H1 (cell line): ENCODE measurements at places on chromosomes 11 and 22. TPM values are rescaled to one million over a fixed set of nuclear protein-coding genes. Genes with fewer than 3 reads are reported as not detected.

- DNase-seq: no peak
Measured at GRCh38 chr11:94560834-94561233, 6.3 kb upstream of the PIWIL4 start.

DNA sequence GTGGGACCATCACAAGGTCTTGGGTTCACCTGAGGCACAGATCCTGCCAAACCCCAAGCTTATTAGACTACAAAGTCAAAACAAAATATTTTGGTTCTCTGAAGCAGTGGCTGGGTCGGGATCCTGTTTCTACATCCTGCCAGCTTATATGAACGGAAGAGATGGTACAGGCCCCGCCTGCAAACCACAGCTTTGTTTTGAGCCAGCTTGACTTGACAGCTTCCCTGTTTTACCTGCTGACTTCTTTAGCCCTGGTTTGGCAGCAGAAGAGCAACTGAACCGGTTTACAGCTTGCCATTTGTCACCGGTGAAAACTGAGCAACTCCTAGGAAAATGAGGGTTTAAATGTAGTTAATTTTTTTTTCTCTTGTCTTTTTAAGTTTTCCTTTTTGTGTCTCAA lies 11.4 kb downstream of the PACS1 start:
- DNase-seq: no peak

- DNase-seq: no peak
Measured at GRCh38 chr22:47343611-47344010, 581.2 kb downstream of the TBC1D22A start.

Gene LDHAL6A
- polyA plus RNA-seq: not detected in 2 replicates

- DNase-seq: no peak
Measured at GRCh38 chr11:30434901-30435300, 112.0 kb downstream of the ARL14EP start.

- peak; percentile 52 for DNase-seq
Measured at GRCh38 chr22:29300807-29301601, 5.4 kb upstream of the GAS2L1 start.

- DNase-seq: no peak
Measured at GRCh38 chr11:10307022-10307399, 2.1 kb downstream of the ADM start.

Gene FAM180B
- polyA plus RNA-seq: 0.09 TPM in 1 of 2 replicates, not detected in the other

Gene PLEKHA7
- polyA plus RNA-seq: 11.4 and 13.6 TPM in 2 replicates

DNA sequence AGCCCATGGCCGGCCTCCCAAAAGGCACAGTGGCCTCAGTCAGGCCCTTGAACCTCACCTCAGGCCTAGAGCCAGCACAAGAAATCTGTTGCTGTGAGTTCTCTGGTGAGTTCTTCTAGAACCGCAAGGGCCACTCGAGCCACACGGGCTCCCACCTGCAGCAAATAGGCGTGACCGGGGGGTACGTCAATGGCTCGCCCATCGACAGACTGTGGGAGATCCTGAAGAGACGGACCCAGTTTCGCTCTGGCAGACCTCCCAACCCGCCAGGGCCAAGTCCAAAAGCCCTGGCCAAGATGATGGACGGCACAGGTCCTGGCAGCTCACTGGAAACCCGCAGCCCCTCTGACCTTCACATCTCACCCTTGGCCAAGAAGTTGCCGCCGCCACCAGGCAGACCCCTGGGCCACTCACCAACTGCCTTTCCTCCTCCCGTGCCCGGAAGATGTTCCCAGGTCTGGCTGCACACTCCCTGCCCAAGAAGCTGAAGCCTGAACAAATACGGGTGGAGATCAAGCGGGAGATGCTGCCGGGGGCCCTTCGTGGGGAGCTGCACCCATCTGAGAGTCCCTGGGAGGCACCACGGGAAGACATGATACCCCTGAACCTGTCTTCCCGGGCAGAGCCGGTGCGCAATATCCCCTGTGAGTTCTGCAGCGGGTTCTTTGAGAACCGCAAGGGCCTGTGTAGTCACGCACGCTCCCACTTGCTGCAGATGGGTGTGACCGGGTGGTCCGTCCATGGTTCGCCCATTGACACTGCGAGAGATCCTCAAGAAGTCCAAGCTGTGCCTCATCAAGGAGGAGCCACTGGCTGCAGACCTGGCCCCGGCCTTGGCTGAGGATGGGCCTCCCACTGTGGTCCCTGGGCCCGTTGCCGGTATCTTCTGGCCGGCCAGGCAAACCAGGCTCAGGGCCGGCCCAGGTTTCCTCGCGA lies 544.2 kb upstream of the CCDC179 start:
- no peak for DNase-seq

DNA sequence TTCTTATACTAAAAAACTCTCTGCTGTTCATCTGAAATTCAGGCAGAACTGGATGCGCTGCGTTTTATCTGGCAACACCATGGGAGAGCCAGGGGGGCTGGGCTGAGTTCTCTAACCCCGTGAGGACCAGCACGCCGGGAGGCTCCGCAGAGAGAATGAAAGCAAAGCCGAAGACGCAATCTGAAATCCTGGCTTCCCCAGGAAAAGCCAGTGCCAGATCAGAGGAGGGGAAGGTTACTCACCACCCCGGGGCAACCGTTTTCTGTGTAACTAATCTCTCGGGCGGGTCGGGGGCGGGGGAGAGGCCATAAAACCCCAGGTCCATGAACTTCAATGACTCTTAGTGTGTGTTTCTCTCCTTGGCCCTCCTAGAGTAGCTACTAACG lies 99.4 kb downstream of the SHANK2 start:
- DNase-seq: no peak

DNA sequence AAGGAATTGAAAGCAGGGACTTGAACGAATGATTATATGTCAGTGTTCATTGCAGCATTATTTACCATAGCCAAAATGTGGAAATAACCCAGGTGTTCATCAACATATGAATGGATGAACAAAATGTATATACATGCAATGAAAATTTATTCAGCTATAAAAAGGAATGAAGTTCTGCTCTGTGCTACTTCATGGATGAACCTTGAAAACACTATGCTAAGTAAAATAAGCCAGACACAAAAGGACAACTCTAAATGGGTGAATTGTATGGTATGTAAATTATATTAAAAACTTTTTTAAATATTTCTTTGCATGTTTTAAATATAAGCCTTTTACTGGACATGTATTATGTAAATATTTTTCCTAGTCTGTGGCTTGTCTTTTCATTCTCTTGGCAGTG lies 107.0 kb downstream of the ME3 start:
- no peak for DNase-seq

DNA sequence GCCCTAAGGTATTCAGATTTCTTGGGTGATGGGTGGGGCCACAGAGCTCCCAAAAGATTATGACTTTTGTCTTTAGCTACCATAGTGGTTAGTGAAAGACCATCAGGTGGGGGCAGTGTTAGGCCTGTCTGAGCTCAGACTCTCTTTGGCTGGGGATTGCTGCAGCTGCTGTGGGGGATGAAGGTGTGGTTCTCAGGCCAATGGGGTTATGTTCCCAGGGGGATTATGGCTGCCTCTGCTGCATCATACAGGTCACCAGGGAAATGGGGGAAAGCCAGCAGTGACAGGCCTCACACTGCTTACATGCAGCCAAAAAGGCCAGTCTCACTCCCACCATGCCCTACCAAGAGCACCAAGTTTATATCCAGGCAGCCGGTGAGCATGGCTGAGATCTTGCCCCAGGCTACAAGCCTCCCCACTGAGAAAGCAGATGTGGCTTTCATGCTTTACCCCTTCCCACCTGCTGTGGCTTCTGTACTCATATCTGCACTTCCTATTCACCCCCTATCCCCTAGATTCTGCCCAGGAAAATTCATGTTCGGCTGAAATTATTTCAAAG lies 24.8 kb downstream of the CNTF start:
- no peak for DNase-seq

DNA sequence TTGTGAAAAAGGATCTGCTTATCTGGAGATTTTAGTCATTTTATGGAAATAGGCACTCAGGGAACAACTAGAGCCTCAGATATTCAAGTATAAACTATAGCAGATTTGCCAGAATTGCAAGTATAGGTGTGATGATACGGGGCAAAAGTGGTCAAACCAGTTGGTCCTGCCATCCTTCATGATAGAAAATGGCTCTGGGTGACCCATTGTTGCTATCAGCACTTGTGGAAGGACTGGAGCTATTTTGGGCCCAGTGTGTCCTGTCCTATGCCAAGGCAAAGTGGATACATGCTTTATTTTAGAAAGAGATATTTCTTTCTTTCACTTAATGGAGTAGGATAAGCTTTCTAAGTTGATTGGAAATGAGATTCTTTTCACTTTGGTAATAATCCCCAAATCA lies 85.2 kb downstream of the PPP6R3 start:
- DNase-seq: no peak

Gene SF3A1
- polyA plus RNA-seq: 27.8 and 83.8 TPM in 2 replicates

DNA sequence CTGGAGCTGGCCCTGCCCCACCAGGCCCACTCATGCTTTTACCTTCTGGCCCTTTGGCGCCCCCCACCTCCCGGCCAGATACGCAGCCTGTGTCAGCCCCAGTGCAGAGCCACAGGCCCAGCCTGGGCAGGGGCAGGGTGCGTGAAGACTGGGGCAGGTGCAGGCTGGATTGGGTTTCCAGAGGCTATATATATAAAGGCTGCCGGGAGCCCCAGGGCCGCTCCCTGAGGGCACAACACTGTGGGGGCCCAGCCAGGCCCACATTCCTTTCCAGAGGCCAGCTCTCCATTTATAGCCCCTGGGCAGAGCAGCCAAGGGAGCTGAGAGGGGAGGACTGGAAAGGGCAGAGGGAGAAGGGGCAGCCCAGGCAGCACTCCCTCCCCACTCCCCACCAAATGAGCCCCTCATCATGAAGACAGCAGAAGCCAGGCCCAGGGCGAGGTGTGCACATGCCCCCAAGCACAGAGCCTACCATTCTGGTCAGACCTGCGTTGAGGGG lies 5.0 kb upstream of the MYOD1 start:
- peak; percentile 64 for DNase-seq

DNA sequence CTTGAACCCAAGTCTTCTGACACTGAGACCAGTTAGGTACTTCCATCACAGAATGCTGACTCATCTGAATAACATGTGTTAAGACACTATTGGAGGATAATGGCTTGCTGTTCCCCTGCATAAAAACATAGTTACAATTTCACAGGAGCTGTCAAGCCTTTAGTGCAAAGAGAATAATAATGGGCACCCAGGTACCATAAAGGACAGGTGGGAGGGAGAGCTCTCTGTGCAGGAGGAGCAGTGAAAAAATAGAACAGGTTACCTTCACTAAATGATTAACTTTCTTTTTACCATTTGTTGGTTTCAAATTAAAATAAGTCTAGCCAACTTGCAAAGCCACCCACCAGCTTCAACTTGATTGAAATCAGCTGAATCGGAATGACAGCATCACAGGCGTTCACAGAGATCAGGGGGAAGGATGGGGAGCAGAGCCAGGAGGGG lies 173.2 kb downstream of the DSCAML1 start:
- DNase-seq: no peak

Gene SCN3B
- 0.46 and 0.67 TPM in 2 replicates for polyA plus RNA-seq

DNA sequence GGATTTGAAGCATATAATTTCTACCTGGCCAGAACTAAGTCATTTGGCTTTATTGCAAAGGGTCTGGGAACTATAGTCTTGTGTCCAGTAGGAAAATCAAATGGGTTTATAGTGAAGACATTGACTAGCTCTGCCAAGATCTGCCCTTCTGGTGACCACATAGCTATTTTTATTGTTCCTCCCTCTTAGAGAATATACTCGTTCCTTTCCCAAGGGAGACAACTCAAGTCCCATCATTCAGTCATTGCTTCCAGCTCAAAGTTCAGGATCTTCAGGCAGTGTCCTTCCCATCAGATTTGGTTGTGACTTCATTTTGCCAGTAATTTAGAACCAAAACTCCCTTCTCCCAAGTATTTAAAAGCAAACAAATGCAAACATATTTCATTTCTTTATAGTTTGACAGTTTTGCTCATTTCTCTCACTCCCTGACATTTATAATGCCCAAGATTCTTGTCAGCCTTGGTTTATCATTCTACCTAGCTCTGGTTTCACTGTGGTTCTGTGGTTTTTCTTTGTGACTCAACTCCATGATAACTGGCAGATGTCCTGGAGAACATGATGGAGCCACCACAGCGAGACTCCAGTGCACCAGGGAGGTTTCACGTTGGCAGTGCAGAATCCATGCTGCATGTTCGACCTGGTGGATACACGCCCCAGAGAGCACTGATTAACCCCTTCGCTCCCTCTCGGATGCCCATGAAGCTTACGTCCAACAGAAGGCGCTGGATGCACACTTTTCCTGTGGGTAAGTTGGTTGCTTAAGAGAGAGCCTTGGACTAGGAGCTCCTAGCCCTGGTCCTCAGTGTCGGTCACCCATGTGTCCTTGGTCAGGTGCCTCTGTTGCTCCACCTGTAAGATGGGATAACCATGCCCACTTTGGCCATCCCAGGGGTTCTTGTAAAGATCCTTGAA lies 64.9 kb downstream of the DEPDC5 start:
- DNase-seq: no peak

DNA sequence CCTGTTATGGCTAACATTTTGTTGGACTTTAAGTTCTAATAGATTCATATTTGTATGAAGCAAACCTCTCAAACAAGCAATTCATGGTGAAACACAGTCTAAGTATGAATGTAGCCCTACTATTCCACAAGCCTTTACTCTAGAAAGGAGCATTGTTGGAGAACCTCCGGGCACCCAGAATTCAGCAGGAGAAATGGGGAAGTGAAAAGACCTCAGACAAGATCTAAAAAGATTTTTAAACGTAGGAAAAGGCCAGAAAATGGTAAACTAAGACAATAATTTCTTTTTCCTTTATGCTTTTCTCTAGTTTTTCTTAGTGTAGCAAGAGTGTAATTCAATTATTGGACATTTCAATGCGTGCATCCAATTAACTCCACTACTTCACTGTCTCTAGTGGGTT lies 426.4 kb downstream of the INSC start:
- DNase-seq: no peak

Gene SYT8
- not detected in 2 replicates for polyA plus RNA-seq

Gene SLC25A22
- polyA plus RNA-seq: 31.5 and 52.0 TPM in 2 replicates

- no peak for DNase-seq
Measured at GRCh38 chr11:98365190-98365589, 655.6 kb upstream of the CNTN5 start.

GRCh38 chr22:20221421-20222340 lies 46.4 kb downstream of the RTN4R start:
- DNase-seq: no peak

Gene FGF3
- 0.19 TPM in 1 of 2 replicates, not detected in the other for polyA plus RNA-seq

Gene C1QTNF4
- 3.9 and 4.8 TPM in 2 replicates for polyA plus RNA-seq

GRCh38 chr22:23216461-23217170 lies 36.3 kb downstream of the BCR start:
- DNase-seq: no peak

Gene MIEF1
- 16.8 and 21.0 TPM in 2 replicates for polyA plus RNA-seq

DNA sequence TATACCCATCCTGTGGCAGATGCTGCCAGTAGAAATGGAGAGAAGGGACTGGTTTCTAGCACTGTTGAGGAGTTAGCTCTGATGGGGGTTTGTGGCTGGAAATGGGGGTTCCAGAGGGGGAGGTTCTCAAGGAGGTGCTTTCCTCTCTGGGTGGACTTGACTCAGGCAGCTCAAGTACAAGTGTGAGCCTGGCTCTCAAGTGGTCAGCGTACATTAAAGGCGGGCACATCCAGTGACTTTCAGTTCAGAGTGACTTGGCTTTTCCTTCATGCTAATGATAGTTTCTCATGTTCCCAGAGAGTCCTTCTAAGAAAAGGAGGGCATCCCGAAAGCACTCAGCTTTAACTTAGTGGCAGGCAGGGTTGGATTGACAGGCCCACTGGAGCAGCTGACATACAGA lies 58.9 kb upstream of the HORMAD2 start:
- no peak for DNase-seq
